ENCODE measurements at places on chromosomes 2 and 18.

GRCh38 chr2:43406651-43407279 is 180.4 kb upstream of the ZFP36L2 start:
- no peak for DNase-seq

GRCh38 chr2:8334866-8335325 is 347.0 kb upstream of the ID2 start:
- peak; percentile 71 for DNase-seq

GRCh38 chr18:11982981-11983380 is 1.7 kb downstream of the IMPA2 start:
- no peak for DNase-seq

DNA sequence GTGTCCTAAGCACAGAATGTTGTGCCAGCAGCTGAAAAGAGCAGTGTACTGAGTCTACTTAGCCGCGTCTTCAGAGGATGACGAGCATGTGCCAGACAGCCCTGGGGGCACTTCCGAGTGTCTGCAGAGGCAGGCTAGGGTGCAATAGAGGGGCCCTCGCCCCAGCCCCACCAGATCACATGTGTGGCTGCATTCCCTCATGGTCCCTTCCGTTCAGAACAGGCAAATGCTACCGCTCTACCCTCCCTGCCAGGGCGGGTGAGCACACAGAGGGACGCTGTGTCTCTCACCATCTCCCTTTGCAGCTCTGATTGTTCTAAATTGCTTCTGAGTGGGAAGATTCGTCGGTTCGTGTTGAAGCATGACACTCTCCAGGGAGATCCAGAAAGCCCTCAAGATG is 212.2 kb upstream of the RAB12 start:
- DNase-seq, result no peak

DNA sequence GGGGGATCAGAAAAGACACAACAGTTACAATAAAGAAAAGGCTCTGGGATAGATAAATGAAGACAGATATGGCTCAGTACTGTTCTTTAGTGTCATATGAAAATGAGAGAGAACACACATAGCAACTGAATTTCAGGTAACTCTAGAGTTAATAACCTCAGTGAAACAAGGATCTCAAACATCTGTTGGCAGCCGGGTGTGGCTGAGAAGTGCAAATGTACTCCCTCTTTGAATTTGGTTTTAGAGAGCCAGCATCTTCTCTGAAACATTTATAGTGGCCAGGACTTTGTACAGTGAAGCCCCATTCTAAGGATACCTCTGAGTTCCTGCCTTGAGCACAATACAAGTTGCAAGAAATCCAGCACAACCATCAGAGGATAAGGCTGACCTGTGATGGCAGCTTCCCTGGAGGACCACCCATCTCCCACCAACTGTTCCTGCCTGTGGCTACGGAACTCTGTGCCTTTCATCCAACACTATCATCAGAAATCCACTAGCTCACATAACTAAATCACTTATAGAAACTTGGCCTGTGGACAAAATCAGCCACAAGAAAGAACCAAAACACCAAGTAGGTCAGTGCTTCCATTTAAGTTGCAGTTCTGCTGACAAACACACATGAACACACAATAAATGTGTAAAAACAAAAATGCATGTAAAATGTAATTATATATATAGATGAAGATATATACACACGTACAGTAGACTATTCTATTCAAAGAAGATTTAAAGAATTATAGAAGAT is 37.3 kb upstream of the PEX13 start:
- no peak for DNase-seq

DNA sequence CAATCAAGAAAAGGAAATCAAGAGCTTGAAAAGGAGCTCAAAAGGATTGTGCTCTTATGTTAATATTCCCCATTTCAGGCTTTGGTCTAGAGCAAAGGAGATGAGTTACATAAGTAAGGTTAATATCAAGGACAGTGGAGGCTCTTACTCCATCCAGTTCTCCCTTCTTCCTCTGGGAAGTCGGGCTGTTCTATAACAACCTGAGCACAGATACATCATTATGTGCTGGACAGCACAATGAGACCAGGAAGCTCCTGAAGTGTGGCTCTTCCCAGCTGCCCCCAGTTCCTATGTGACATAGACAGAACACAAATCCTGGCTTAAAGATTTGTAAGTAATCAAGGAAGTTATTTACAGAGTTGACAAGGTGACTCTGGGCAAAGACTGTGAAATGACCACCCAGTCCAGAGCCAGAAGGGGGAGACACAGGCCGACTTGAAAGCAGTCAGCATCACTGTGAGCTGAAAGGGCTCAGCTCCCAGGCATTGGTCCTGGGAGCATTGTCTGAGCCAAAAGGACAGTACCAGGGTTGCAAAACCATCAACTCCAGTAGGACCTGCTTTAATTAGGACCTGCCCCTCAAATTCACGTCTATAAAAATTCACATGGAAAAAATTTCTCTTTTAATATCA is 917.6 kb upstream of the ACVR2A start:
- no peak for DNase-seq

DNA sequence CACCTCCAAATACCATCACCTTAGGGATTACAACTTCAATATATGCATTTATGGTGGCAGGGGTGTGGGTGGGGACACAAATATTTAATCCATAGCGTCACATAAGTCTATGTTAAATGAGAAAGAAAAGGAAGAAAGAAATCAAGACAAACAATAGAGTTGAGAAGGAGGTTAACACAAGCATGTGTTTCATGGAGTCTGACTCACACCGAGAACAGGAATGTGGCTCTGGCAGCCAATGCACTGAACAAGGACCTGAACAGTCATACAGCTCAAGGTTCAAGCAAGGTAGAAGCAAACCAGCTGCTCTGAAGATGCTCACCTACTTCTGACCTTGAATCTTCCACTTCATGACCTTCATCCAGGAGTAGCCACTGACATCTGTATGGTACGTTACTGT is 36.2 kb upstream of the LPIN1 start:
- DNase-seq, result no peak

- peak; percentile 83 for DNase-seq
Observed at GRCh38 chr2:20191714-20192569, 33.0 kb downstream of the SDC1 start.

- no peak for DNase-seq
Observed at GRCh38 chr2:236177604-236177966, 9.4 kb upstream of the GBX2 start.

DNA sequence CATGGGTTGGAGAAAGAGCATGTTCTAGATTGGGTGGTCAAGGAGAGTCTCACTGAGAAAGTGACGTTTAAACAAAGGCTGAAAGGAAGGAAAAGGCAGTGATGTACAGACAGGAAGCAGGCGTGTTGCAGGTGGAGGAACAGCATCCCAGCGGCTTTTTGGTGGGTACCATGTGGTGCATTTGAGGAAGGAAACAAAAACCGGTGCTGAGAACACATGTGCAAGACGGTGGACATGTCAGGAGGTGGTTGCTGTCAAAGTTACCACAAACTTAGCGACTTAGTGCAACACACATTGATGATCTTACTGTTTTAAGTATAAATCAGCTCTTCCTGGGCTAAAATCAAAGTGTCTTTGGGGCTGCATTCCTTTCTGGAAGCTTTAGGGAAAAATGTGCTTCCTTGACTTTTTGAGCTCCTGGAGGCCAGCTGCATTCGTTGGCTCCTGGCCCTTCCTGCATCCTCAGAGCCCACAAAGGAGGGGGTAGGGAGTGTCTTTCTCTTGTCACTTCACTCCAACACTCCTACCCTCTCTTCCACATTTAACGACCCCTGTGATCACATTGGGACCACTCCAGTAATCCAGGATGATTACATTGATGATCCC is 380.6 kb downstream of the FBXO15 start:
- DNase-seq, result no peak

- no peak for DNase-seq
Observed at GRCh38 chr2:29765721-29766120, 155.7 kb downstream of the ALK start.

DNA sequence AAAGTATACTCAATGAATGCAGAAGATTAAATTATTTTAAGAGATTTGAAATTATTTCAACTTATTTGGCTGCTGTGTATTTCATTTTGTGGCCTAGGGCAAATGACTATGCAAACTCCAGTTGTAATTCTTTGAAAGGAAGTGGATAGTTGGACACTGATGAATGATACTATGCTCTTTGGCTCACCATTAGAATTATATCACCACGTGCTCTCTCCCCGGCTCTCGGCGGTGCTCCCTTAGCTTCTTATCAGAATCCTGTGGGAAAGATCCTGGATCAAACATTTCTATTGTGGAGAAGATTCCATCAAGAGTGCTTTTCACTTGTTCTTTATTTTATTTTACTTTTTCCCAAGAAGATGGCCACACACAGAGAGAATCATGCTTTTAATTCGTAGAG is 55.2 kb downstream of the ADCYAP1 start:
- DNase-seq, result no peak

DNA sequence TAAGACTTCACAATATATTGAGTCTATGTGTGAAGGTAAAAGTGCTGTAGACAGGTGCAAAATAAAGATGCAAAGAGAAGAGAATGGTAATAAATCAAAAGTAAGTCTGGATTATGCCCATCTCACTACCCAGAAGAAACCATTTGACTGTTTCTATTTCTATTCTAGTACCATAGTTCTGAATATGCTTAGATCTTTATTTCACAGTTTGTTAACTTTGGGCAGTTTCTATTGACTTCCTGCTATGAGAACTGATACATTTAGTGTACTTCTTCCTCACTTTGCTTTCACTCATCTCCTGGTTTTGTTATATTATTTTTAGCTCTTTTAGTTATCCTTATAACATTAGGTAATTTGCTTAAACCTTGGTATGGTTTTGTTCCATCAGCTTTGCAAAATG is 94.9 kb downstream of the HS1BP3 start:
- DNase-seq, result no peak

GRCh38 chr2:216044883-216045486 is 31.6 kb upstream of the MREG start:
- no peak for DNase-seq

DNA sequence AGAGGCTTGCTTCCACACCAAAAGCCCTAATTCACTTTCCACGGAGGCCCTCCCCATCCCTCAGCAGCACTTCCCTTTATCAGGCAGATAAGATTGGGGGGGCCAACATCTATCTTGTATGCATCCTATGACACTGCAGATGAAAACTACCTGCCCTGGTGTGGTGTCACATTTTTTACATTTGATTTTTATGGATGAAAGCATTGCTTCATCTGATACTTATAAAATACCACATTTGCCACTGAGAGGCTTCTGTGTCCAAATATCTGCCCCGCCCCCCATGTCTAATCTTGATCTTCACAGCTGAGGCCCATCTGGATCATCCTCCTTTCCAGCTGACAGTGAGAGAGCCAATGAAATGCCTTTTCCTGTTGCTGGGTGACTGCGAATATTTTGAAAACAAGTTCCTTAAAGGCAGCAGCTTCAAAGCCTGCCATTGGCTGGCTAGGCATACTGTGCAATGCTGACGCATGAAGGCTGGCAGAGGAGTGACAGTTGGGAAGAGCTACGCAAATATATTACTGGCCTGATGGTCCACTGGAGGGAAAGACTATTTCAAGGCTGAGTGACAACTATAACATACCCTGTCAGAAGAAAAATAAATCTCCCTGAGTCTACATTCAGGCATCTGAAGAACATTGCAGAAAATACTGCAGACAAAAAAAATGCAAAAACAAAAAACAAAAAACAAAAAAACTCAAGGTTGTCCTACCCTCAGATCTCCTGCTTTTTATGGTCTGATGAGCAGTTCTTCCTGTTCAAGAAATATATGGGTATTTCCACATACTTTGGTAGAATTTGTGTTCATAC is 318.7 kb downstream of the PDE11A start:
- no peak for DNase-seq

DNA sequence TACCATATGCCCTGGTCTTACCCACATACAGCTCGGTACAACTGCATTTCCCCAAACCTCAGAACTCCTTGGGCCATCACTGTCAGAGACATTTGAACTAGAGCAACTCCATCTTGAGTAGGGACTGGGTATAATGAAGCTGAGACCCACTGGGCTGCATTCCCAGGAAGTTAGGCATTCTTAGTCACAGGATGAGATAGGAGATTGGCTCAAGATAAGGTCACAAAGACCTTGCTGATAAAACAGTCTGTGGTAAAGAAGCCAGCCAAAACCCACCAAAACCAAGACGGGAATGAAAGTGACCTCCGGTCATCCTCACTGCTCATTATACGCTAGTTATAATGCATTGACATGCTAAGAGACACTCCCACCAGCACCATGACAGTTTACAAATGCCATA is 131.3 kb downstream of the PIK3C3 start:
- no peak for DNase-seq

DNA sequence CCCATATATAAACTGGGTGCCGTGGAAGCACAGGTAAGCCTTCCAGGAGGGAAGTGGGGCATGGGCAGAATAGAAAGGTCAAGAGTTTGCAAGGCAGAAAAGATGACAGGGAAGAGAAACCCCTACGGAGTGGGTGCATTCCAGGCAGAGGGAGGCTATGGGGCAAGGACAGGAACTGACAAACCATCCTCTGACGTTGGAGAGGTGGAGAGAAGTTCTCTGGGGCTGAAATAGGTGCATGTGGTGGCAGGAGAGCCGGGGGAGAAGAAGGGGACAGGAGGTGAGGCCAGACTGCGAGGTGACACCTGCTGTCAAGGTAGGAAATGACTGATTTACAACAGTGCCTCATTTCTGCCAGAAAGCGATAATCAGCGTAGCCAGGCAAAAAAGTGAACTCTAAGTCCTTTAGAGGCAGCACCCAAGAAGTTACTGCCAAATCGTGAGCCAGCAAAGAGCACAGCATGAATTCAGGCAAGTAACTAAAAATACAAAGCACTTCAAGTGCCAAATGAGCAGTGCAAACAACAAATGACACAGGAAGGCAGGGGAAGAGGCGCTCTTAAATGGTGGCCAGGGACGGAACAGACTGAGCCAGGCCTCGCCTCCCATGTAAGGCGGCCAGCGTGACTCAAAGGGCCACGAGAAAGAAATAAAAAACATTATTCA is 113.3 kb upstream of the ACVR1C start:
- peak; percentile 80 for DNase-seq

- DNase-seq, result no peak
Observed at GRCh38 chr18:61651145-61651879, 241.5 kb downstream of the RNF152 start.

DNA sequence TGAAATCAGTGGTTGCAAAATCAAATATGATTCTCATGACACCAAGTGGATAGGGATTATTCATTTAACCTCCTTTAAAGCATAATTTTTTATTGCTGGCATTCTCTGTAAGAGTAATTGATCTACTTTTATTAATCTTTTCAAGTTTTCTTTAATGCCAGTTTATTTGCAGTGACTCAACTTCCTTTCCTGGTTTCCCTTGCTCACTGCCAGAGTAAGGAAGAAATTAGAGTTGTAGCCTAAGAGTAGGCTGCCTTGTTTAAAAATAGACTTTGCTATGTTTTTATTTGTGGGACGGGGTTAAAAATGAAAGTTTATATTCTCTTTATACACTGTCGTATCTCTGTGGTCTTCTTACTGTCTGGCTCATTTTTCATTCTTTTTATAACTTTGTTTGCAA is 148.6 kb downstream of the WDR7 start:
- DNase-seq, result no peak

GRCh38 chr2:161952783-161953191 is 121.2 kb downstream of the DPP4 start:
- DNase-seq, result no peak

All from left lobe of liver (tissue), 2 donors.